ENCODE measurements at places on chromosomes 7 and 10.

DNA sequence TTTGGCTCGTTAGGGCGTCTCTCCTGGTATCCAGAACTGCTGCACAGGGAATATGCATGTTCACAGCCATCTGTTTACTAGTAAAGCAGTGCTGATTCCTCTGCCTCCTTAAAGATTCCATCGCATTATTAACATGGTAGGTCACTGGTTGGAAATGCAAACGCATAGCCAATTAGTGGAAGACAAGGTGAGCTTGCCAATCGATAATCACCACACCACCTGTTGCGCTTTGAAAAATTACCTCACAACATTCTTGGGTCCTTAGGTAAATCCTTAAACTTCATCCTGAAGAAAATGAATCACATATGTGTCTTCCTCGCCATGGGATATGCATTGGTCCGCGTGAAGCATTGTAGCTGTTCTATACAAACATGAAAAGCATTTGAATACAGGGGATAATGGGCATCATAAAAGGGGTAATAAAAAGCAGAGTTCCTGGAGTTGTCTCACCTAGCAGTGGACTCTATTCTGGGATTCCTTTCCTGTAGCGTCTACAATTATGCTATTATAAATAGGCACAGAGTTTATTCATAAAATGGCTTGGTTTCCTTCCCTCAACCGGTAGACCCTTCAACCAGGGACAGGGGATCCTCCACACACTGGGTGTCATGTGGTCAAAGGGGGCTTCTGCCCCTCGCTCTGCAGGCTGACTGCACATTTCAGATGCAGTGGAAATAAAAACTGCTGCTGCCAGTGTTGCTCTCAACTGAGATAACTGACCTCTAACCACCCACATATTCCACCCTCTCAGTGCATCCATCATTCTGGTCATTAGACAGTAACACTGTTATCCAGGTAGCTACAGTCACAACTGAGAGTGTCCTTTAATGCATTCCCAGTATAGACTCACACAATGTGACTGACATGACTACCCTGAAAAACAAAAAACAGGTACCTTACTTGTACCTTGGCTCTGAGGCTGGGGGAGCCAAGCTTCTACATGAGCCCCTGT is 389.2 kb upstream of the NFE2L3 start:
- no peak for DNase-seq

DNA sequence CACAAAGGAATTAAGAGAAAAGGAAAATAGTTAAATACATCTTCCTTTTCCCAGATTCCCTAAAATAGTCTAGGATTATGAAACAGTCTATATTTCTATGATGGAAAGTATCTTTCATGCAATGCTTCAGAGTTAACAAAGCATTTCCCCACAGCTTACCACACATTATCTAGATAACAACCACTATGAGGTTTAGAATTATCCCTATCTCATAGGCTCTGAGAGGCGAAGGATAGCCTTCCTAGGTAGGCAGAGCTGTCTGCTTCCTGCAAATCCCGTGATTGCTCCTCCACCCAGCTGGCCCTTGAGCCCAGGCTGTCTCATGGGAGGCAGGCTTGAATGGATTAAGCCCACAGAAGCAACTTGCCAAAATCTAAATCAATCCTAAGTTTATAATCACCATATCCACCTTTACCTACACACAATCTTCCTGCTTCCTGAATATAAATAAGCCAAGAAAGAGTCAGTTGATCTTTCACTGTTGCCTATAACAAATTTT is 321.4 kb upstream of the AOAH start:
- no peak for DNase-seq

- DNase-seq = no peak
Measured at GRCh38 chr7:84811362-84811761, 375.5 kb downstream of the SEMA3D start.

GRCh38 chr10:43197834-43198681 is 59.8 kb downstream of the CSGALNACT2 start:
- peak; percentile 59 for DNase-seq

- no peak for DNase-seq
Measured at GRCh38 chr7:40646717-40647116, 511.9 kb downstream of the SUGCT start.

DNA sequence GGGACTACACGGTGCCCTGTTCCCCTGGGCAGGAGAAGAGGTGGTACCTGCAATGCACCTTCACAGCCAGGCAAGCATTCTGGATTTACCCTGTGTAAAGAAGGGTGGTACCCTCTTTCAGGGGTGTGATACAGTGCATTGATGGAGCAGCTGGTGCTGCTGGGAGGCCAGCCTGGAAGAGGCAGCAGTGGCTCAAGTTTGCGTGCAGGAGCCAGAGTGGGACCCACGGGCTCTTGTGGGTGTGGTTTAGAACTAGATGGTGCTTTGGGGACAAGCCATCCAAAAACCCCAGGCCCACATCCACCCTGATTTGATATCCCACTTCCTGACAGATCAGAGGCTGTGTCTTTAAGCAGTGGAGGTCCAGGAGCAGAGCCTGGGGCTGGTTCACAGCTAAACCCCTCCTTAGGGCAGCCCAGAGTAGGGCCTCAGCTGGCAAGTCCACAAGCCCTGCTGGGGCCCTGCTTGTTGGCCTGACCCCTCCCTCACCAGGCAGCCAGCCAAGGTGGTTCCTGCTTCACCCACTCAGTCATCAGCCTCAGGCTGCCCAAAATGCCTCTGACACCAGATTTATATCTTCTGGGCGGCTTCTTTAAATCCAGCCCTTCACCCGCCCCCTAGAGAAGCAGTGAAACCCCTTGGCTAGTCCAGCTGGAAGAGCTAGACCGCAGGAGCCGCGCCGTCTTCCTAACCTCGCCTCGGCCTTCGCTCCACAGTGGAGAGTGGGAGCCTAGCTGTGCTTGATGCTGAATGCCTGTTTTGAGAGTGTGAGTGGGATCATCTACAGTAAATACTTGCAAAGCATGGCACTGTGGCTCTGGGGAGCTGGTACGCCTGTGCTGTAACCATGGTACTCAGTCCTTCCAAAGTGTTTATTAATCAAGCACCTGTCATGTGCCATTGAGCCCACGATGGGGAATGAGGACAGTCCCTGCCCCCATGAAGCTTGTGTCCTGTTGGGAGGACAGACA is 1.4 kb upstream of the ASIC3 start:
- peak; percentile 47 for DNase-seq

DNA sequence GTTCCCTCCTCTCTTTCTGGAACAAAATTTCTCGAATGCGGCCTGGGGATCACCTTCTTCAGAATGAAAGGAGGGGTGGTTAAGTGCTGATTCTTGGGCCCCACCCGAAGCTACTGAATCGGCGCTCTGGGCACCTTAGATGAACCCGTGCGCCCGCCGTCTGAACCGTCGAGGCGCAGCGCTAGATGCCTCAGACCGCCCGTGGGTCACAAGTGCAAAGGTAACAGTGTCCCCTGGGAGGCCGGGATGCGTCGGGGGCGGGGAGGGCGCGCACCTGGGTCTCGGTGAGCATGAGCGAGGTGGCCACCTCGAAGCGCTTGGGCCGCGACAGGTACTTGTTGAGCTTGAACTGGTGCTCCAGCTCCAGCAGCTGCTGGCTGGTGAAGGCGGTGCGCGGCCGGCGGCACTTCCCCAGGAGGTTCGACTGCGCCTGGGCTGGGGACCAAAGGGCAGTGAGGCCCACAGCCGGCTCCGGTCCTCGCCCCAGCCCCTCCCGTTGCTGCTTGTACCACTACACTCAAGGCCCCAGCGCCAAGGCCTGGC is 4.2 kb downstream of the MNX1 start:
- DNase-seq = no peak

DNA sequence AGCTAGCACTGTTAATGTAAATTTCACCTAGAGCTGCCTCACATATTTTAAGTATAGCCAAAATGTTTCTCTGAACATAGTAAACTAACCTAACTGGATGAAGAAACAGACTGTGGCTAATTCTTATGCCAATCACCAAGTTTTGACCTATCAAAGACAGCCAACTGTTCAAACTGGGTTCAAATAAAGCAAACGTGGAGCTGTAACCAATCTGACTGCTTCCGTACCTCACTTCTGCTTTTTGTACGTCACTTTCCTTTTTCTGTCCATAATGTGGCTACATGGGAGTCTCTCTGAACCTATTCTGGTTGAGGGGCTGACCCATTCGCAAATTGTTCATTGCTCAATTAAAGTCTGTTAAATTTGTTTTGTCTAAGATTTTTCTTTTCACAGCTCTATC is 66.3 kb upstream of the ETV1 start:
- no peak for DNase-seq

GRCh38 chr7:16929146-16929762 is 47.5 kb upstream of the AGR3 start:
- no peak for DNase-seq

- no peak for DNase-seq
Measured at GRCh38 chr10:24694086-24694485, 29.6 kb downstream of the ARHGAP21 start.

- DNase-seq = no peak
Measured at GRCh38 chr7:155702616-155703015, 58.2 kb downstream of the RBM33 start.

GRCh38 chr7:47967708-47968107 is 11.7 kb downstream of the HUS1 start:
- no peak for DNase-seq

DNA sequence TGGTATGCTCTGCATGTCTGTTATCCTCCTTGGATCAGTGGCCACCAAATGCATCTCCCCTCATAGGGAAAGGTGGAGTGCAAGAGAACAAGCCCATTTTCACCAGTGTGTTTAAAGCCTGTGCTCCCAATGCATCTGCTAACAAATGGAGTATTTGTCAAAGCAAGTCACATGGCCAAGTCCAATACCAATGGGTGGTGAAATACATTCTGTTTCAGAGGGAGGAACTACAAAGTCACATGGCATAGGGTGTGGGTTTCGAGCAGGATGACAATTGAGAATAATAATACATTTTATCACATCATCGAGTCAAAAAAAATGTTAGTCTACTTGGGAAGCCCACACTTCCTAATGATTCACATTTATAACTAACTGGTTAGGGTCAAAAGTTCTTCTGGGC is 62.7 kb downstream of the SUGCT start:
- no peak for DNase-seq

GRCh38 chr10:72270607-72271281 is 3.0 kb upstream of the DDIT4 start:
- no peak for DNase-seq

DNA sequence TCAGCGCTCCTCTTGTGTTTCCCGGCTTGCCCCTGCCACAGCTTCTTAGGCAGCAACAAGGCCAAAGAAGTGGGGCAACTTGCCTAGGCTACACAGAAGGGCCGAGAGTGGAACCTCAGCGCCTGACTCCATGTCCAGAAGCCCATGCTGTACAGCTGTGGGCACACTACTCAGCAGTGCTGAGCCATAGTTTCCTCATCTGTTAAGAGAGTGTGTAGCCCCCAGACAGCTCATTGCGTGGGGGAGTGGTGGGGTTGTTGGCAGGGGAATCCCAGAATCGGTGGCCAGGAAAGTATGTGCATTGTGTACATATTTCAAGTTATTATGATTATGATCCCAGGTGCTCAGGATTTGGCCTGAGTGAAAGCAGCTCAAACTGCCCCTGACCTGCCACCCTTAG is 96.2 kb downstream of the CDH23 start:
- no peak for DNase-seq

GRCh38 chr7:75813084-75813483 is 522 bp downstream of the CCL24 start:
- DNase-seq = no peak

GRCh38 chr7:44163591-44163990 is 22.5 kb upstream of the MYL7 start:
- DNase-seq = no peak

- no peak for DNase-seq
Measured at GRCh38 chr10:32981760-32982159, 23.7 kb upstream of the ITGB1 start.

- DNase-seq = no peak
Measured at GRCh38 chr7:159033956-159034355, 110.7 kb downstream of the VIPR2 start.

GRCh38 chr10:93554316-93554663 is 12.2 kb upstream of the FFAR4 start:
- no peak for DNase-seq

- DNase-seq = no peak
Measured at GRCh38 chr10:10994360-10994759, 23.3 kb upstream of the CELF2 start.

- DNase-seq = no peak
Measured at GRCh38 chr10:130762491-130762890, 549.0 kb downstream of the TCERG1L start.

- DNase-seq = no peak
Measured at GRCh38 chr10:36042135-36042534, 400.0 kb upstream of the FZD8 start.

- DNase-seq = no peak
Measured at GRCh38 chr10:1548596-1548995, 188.7 kb downstream of the ADARB2 start.

DNA sequence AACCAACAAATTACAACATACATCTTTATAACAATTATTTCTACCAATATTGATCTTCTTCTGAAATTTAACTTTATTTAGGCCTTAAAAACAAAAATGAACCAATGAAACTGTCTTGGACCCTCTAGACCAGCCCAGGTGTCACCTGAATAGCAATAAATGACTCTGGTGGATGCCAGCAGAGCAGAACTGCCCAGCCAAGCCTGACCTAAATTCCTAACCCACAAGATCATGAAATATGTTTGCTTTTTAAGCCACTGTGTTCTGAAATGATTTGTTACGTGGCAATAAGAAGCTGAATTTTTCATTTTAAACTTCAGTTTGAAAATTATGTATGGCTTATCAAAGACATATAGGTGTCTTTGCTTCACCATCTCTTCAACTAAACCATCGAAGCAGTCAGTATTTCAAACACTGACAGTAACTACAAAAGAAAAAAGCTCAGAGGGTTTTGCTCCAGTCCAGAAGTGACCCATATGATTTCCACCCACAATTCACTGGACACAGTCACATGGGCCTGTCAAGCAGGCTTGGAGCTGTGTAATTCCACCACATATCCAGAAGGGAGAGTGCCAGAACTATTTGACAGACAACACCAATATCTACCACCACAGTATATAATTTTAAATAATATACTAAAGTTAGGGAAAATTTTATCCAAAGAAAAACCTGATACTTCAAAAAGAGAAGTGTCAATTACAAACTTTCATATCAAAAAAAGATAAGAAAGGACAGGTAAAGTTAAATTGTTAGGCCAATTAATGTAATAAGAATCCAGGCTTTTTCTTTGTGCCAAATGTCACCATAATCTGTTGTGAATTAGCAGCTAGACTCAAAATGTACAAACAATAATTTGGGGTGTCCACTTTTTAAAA is 94.5 kb downstream of the KMT2C start:
- peak; percentile 77 for DNase-seq

DNA sequence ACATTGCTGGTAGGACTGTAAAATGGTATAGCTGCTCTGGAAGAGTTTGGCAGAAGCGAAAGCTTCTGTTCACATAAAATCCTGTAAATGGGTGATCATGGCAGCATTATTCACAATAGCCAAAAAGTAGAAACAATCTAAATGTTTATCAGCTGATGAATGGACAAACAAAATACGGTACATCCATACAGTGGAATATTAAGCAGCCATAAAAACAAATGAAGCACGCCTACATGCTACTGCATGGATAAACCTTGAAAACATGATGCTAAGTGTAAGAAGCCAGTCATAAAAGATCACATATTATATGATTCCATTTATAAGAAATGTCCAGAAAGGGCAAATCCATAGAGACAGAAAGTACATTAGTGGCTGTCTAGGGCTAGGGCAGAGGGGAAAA is 32.7 kb downstream of the KIN start:
- no peak for DNase-seq
